ENCODE measurements at places on chromosomes 6 and 20.

DNA sequence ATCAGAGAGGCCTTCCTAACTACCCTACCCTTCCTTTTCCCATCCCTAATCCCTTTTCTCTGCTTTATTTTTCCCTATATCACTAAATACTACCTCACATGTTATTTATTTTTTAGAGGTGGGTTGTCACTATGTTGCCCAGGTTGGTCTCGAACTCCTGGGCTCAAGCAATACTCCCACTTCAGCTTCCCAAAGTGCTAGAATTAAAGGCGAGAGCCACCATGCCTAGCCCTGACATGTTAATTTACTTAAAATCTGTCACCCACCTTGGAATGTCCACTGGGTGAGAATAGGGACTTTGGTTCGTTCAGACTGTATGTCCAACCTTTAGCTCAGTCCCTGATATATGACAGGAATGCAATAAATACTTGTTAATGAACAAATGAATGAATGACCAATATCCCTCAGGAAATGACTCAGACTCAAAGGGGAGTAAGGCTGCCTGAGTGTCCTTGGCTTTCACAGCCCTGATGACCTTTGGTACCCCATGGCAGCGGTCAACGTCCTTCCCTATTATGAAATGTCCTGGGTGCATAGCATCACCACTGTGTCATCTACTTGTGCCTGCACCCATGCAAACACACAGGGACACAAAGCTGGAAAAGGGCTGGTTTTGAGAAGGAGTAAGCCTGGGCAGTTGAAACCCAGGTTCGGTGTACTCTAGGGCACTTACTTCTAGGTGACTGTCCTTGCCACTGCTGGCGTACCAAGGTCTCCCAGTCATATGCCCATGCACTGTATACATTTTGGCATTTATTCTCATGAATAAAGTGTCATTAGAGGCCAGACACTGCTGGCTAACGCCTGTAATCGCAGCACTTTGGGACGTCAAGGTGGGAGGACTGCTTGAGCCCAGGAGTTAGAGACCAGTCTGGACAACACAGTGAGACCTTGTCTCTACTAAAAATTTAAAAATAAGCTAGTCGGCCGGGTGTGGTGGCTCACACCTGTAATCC, 26.5 kb downstream of the BCL2L1 start:
- no peak for DNase-seq

GRCh38 chr20:63082939-63083735, 76.4 kb upstream of the BHLHE23 start:
- DNase-seq = no peak

- DNase-seq = no peak
Observed at GRCh38 chr6:80932359-80932758, 820.1 kb downstream of the TENT5A start.

DNA sequence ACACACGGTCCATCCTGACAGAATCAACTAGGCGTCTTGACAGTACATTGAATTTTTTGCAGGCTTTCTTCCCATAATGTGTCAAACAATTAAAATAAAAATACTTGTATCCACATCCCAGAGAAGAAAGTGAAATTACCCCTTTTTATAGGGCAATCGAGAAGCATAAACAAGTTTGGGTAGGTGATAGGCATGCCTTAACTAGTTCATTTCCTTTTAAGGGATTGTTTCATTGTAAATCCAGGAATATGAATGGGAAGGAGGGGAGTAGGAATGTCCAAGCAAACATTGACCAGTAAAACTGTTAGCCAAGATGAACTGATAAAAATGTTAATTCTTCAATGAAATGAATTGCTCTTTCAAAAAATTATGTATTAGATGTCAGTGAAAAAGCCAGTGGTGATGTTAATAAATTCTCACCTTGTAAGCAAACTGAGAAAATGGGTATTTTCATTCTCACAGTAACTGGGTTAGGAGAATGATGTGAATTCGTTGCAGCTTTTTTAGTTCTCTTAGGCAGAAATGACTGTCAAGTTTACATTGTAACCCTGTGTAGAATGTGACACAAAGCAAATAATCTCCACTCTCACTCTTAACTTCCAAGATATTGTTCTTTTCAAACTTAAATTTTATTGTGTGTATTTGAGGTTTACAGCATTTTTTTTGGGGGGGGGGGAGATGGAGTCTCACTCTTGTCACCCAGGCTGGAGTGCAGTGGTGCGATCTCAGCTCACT, 31.6 kb downstream of the SASH1 start:
- DNase-seq = no peak

DNA sequence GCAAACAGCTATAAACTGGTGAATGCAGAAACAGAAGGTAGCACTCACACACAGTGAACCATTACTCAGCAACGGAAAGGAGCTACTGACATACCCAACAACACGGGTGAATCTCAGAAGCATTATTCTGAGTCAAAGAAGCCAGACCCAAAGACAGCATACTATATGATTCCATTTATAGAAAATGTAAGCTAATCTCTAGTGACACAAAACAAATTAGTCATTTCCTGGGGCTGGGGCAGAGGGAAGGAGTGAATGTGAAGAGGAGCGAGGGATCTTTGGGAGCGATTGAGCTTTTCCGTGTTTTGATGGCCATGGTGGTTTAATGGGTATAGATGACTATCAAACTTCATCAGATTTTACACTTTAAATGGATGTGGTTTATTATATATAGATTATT, 614.6 kb downstream of the DHX35 start:
- DNase-seq = no peak

DNA sequence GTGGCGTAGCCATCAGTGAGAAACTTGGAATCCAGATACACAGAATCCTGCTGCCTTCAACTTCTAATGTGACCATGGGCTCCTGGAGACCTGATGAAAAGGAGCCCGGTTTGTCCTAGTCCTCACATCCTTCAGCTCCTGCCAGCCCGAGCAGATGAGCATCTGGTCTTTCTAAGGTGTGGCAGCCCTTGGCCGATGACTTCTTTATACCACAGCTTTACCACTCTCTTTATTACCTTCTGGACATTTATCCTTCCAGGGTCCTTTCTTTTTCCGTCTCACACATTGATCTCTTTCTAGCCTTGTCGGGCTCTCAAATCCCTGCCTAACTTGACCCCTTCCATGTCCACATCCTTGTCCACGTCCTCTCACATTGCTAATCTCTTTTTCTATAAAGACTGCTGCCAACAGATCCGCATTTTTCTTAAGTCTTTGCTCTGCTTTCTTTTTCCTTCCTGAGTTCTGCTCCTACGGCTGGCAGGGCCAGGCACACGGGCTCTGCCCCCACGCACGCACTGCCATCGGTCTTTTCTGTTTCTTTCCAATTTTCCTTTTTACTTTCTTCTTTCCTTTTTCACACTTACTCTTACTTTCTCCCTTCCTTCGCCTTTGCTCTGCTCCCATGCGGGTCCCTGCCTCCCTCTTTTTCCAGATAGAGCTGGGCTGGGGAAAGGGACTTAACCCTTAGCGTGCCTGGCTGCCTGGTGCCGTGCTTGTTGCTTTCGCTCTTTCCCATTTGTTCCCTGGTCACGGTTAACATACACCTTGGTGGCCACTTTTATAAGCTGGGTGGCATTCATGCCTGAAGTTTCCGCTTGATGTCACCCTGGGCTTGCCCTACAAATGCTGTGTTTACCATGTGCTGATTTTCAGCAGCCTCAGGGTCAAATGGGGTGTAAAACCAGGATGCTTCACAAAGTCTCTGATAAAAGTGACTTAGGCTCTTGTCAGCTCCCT, 9.4 kb upstream of the GMPR start:
- no peak for DNase-seq

- DNase-seq = no peak
Observed at GRCh38 chr6:11580686-11581405, 43.3 kb downstream of the TMEM170B start.

DNA sequence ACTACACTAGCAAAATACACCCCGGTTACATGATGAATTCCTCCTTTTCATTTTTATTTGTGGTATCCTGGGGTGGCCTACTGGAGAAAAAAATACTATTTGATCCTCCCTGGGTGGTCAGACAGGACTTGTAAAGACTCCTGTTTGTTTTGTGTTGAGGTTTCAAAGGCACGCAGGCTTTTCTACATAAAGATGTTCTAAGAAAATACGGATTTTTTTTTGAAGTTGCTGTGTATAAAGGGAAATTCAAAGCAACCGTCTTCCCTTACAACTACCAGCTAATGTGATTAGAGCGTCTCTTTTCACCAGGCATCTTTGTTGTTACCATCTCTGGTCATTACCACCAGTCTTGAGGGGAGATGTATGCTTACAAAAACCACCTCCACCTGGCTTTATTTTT, 187.1 kb downstream of the SOX4 start:
- DNase-seq = no peak

DNA sequence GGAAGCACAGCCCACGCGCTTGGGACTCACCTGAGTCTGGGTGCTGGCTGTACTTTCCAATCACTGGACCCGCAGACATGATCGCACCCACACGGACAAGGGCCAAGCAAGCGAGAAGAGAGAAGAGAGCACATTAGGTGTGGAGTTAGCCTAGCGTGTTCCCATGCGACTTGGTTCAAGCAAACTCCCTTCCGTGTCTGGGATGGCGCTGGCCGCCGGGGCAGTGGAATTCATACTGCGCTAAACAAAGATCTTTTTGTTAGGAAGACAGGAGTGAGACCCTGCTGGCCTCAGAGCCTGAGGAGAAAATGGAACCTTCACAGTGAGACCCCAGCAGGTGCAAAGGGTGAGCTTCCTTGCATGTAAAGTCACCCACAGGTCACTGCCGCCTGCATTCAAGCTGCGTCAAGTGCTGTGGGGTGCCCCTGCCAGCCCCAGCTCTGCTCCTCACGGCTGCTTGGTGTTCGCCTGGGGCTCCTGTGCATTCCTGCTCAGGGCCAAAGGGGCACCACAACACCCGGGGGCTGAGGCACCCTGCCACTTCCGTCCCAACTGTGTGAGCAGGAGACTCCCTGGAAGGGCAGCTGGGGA, 26.4 kb downstream of the PSMG4 start:
- DNase-seq = no peak

- DNase-seq = no peak
Observed at GRCh38 chr6:26254724-26255123, 110.3 kb upstream of the BTN3A2 start.

Data from activated T-cell treated with anti-CD3 and anti-CD28 coated beads, Interleukin-2, amount 50 U/mL, for 48 hours (primary cell).